ENCODE measurements at places on chromosomes 1 and 21. TPM values are rescaled to one million over a fixed set of nuclear protein-coding genes. Genes with fewer than 3 reads are reported as not detected.

- DNase-seq: peak; percentile 9
Measured at GRCh38 chr1:85846706-85847105, 138.5 kb upstream of the ZNHIT6 start.

DNA sequence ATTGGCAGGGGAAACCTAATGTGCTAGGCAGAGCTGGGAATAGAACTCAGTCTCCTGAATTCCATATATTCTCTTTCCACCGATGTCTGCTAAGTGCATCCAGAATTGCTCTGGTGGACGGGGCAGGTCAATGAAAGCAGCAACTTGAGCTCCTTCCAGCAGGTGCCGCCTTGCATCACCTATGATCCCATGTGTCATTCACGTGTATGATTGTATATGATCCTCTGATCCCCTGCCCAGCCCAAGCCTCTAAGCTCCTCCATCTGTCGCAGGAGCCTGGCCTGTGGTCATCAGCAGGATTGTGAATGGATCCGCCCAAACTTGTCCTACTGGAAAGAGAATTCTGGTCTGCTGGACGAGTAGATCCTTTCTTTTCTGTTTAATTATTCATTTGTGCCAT is 13.1 kb downstream of the ACTA1 start:
- no peak for DNase-seq

- DNase-seq: no peak
Measured at GRCh38 chr1:62964141-62964540, 180.2 kb downstream of the ATG4C start.

DNA sequence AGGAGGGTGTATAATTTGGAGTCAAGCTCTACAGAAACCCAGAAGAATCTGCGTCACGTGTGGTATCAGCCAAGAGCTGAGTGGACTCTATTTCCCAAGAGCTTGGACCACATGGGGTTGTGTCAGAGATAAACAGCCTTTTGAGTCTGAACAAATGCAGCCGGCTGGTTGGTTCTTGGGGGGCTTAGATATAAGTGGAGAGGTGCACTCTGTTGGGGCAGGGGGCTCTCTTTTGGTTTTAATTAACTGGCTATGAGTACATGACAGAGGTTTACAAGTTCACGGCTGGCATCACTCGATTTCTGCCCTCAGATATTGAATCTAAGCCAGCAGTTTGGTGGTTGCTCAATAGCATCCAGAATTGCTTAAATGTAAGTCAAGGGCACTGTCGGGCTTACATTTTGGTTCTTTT is 501 bp upstream of the MRAP start:
- DNase-seq: no peak

DNA sequence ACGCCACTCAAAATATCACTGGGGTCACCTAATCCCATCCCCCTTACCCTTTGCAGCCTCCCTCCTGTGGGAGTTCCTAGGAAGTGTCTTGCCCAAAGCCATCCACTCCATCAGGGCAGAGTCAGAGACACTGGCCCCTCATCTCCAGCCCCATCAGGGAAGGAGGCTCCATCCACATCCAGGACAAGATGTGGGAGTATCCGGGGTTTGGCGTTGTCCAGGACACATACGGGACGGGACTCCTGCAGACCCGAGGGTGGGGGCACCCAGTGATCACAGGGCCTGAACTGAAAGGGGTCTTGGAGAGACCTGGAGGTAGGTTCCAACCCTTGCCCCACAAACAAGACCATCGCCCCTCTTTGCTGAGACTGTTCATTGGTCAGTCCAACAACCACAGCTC is 348.2 kb downstream of the MATN1 start:
- no peak for DNase-seq

GRCh38 chr1:76444773-76445172 is 370.2 kb downstream of the ST6GALNAC3 start:
- DNase-seq: no peak

DNA sequence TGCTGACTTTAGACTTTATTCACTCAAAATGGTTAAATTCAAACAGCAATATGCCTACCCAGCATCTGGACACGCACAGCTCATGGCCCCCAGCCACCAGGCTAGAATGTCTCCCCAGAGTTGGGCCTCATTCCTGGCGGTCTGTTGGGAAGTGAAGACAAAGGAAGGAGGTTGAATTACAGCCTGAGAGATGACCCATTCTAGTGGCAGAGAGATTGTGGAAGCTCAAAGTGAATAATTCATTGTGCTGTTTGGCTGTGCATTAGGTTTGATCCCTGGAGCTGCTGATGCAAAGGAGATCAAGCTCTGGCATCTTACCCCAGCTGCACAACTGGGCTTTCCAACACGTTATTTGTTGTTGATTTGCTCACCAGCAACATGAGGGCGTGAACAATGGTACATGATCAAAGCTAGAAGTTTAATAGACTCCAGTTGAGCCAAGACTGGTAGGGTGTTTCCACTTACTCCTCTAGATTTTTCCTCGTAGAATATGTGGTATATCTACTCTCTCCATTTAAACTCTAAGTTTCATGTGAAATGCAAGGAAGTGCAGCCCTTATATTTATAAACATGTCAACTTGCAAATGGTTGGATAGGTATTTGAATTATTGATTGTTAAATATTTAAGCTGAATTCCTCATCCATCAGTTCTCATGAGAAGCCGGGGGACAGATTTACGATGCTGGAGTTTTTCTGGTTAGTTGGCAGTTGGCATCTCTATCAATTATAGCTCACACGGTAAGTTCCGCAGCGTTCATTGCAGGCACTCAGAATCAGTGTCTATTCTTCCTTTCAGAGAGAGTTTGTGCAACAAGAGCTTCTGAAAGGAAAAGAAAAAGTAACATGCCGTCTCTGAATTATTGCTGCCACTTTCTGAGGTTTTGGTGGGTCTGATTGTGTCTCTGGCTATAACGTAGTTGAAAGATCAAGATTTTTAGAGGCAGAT is 222.7 kb downstream of the TM2D1 start:
- DNase-seq: no peak

- DNase-seq: no peak
Measured at GRCh38 chr1:217228689-217229088, 402.2 kb downstream of the GPATCH2 start.

- DNase-seq: no peak
Measured at GRCh38 chr1:42133809-42134526, 19.2 kb upstream of the GUCA2B start.

DNA sequence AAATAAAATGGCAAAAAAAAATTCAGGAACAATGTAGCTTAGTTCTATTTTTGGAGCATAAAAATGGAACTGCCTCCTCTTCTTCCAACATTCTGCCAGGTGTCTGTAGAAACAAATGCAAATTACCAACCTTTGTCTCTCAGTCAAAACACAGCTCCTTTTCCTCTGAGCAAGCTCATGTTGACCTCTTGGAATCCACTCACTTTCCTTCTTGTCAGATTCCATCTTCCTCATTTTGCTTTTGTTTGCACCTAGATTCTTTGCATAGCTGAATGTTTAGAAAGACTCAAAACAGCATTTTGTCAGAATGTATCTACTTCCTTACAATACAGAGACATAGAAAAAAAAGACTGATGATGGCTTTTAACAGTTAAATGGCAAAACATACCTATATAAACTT is 178.2 kb downstream of the ADGRL2 start:
- no peak for DNase-seq

DNA sequence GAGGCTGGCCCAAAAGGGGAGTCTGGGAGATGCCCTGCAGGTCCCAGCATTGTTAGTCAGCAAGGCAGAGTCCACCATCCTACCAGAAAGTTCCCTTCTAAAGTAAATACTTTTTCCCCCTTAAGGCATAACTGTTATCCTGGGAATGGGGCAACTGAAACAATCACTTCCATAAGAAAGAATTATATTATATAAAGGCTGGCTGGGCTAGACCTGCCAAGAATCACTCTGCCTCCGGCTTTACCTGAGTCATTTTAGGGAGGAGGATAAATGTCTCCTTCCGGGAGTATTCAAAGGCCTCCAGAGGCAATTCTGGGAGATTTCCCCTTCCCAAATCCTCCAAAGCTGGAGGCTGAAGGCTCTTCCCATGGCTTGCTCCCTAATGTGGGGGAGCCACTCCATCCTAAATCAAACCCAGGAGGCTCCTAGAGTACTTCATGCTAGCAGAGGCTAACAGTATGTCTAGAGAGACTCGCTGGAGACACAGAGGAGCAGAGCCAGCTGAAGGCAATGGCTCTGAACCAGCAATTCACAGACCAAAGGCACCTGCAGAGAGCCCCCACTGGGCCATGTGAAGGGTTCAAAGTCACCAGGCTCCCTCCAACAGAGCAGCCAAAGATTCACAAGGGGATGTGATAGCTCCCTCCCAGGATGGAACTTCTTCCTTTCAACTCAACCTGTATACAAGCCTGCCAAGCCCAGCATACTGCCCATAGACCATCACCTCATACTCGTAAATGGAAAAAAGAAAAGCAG is 116.0 kb downstream of the ASTN1 start:
- no peak for DNase-seq

DNA sequence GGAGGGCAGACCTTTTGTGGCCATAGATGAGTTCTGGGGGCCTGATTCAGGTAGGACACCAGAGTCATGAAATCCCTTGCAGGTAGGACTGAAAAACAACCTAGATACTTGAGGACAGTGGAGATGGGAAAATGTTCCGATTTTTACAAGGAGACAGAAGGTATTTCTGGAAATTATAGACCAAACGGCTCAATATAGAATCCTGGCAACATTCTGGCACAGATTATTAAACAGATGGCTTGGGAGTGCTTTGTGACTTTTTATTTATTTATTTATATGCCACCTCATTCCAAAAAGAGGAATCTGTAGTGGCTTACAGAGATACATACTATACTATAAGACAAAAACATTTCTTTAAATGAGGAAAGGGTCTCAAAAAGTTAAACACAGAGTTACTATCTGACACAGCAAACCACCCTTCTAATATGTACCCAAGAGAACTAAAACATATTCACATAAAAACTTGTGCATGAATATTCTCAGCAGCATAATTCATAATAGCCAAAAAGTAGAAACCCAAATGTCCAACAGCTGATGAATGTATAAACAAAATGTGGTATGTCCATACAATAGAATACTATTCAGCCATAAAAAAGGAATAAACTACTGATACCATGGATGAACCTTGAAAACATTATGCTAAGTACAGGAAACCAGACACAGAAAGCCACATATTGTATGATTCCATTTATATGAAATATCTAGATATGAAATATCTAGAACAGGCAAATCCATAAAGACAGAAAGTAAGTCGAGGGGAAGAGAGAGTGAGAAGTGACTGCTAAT is 49.8 kb downstream of the CDK18 start:
- DNase-seq: no peak

GRCh38 chr1:23597635-23598388 is 38.5 kb upstream of the ID3 start:
- DNase-seq: no peak

DNA sequence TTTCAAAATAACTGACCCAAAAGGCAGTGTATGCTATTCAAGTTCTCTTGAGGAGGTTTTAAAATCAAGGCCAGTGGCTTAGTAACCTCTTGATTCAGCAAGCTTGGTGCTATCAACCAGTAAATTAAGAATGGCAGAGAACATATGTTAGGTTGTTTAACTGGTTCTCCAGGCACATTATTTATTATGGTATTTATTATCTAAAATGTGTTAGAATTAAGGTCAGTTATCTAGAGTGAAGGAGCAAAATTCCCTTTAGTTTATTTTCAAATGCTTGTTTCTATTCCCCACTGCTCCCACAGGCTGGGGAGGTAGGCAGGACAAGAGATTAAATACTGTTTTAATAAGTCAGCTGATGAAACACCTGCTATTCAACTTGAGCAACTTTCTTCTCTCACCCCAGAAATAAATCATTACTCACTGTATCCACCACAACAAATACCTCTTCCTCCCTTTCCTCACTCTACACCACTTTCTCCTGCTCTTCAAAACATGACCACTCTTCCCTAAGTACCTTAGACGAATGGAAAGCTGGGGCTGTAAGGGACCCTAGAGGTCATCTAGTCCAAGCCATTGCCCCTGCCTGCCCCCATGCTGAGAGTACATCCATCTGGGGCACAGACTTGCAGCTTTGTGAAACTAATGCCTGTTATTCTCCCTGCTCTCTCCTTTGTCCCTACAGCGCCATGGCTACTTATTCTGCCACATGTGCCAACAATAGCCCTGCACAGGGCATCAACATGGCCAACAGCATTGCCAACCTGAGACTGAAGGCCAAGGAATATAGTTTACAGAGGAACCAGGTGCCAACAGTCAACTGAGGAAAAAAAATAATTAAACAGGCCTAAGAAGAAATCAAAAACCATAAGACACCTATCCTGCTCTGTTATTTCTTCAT is 71.7 kb downstream of the PRRX1 start:
- no peak for DNase-seq

GRCh38 chr1:197688233-197688632 is 87.0 kb downstream of the DENND1B start:
- no peak for DNase-seq

- no peak for DNase-seq
Measured at GRCh38 chr1:156090138-156090839, 8.0 kb upstream of the MEX3A start.

DNA sequence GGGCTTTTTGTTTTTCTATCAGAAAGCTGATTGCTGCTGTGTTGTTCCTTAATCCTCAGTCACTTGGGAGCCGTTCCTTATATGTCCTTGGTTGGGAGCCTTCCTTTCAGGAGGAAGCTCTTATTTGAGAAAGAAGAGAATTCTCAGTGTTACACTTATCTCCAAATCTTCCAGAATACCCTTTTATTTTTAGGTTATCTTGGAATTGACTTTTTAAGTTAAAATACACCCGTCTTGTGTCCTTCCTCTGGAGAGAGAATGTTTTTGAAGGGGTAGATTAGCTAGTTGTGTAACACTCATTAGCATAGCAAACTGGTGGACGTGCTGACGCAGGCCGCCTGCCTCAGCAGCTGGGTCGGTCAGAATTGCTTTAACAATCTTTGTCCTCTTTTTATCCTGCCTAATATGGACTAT is 42.1 kb downstream of the LRRC8B start:
- DNase-seq: no peak

- DNase-seq: no peak
Measured at GRCh38 chr1:183024317-183025009, 1.2 kb downstream of the LAMC1 start.

GRCh38 chr1:93800856-93801255 is 78.2 kb downstream of the DNTTIP2 start:
- no peak for DNase-seq

DNA sequence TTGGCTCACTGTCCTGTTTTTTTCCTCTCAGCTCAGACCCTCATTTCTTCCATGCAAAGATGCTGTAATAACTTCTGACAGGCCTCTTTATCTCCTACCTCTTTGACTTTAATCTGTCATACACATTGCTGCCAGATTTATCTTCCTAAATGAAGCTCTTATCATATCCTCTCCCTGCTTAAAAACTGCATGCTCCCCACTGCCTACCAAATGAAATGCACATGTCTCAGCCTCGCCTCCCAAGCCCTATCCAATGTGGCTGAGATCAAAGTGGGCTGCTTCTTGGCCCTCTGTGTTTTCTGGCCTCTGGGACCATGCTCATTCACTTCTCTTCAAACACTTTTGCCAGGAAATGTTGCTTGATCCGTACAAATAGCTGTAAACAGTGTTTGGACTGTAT is 38.3 kb downstream of the IRF2BP2 start:
- DNase-seq: no peak

The RGS16 gene
- not detected for total RNA-seq

The RCSD1 gene
- not detected for total RNA-seq

The PLA2G2A gene
- not detected for total RNA-seq

The OR2T35 gene
- total RNA-seq: not detected

The CASQ1 gene
- not detected for total RNA-seq

The IVL gene
- not detected for total RNA-seq

The NBPF4 gene
- not detected for total RNA-seq

The PGLYRP3 gene
- not detected for total RNA-seq

The BMP8A gene
- not detected for total RNA-seq

The ADAM30 gene
- total RNA-seq: not detected

The TXLNA gene
- 50.4 TPM for total RNA-seq

The TSACC gene
- 0.39 TPM for total RNA-seq

The RUNX1 gene
- total RNA-seq: 4.9 TPM

The XCL1 gene
- total RNA-seq: not detected
